Neural crest cell (in vitro differentiated cells): ENCODE measurements at places on chromosomes 2 and 18. TPM values are rescaled to one million over a fixed set of nuclear protein-coding genes. Genes with fewer than 3 reads are reported as not detected.
A peak's percentile ranks its signal among the peaks of the same experiment; 100 is the strongest.

GRCh38 chr2:120368086-120368485, 22.1 kb downstream of the INHBB start:
- H3K4me3 ChIP-seq = no peak overlapping the region
- DNase-seq = no peak
- no peaks in the 10 kb centered on the region for H3K36me3 ChIP-seq
- no peak overlapping the region for H3K27ac ChIP-seq
- H3K4me1 ChIP-seq = no peaks in the 10 kb centered on the region

- no peak overlapping the region for H3K27ac ChIP-seq
- no peak for DNase-seq
- H3K36me3 ChIP-seq = peaks cover 47% of the 10 kb centered on the region
- H3K4me1 ChIP-seq = no peaks in the 10 kb centered on the region
Observed at GRCh38 chr2:178579006-178579405, 98.7 kb downstream of the PLEKHA3 start.

Gene TEX44
- total RNA-seq = not detected in 2 replicates

DNA sequence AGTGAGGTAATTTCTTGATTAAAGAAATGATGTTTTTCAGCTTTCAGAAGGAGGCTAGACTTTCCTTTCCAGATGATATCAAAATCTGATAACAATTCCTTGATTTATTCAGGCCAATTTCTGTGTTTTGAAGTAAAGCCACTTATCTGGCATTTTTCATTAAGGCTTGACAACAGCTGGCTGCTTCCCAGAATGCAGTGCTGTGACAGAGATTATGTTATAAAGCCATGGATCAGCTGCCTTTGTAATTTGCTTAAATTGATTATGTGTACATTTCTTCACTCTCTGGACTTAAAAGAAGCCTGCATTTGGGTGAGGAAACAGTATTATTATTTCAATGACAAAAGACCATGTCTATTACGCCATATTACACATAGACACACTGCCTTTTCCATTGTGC, 136.0 kb downstream of the PLCL1 start:
- H3K4me1 ChIP-seq = no peaks in the 10 kb centered on the region
- DNase-seq = no peak
- no peaks in the 10 kb centered on the region for H3K36me3 ChIP-seq
- no peak overlapping the region for H3K4me3 ChIP-seq
- no peaks in the 10 kb centered on the region for H3K27me3 ChIP-seq

- no peak overlapping the region for H3K27ac ChIP-seq
- DNase-seq = no peak
- no peak overlapping the region for H3K4me3 ChIP-seq
- no peaks in the 10 kb centered on the region for H3K36me3 ChIP-seq
- H3K27me3 ChIP-seq = peaks cover 46% of the 10 kb centered on the region
Observed at GRCh38 chr2:170375192-170375591, 197.2 kb downstream of the MYO3B start.

Gene GLI2
- 48.8 and 49.1 TPM in 2 replicates for total RNA-seq

Gene AP1S3
- 4.1 and 5.0 TPM in 2 replicates for total RNA-seq

DNA sequence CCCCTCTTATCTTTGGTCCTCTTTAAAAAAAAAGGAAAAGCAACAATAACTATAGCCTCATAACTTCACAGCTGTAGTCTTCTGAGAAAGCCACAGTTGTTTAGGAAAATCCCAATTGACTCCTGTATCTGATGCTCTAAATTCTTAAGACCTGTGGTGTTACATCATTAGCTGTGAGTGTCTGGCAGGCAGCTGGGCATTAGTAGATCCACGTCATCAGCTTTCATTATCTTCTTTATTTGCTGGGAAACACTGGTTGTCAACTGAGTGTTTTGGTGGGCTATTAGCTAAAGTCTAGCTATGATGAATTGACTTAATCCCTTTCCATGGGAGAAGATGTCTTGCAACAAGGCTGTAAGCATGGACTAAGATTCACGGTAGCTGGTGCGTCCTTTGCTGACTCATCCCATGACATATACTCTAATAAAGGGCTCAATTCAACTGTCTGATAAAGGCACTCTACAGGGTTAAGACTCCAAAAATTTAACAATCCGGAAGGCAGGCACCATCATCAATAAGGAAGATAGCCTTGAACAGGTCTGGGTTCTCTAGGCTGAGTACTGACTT, 517.2 kb downstream of the PLCL1 start:
- no peak overlapping the region for H3K27ac ChIP-seq
- no peaks in the 10 kb centered on the region for H3K36me3 ChIP-seq
- H3K27me3 ChIP-seq = peaks cover 8% of the 10 kb centered on the region

GRCh38 chr2:73952499-73953446, 26.1 kb downstream of the DGUOK start:
- peak overlapping the region; percentile 88 for H3K27ac ChIP-seq
- H3K4me3 ChIP-seq = no peak overlapping the region

DNA sequence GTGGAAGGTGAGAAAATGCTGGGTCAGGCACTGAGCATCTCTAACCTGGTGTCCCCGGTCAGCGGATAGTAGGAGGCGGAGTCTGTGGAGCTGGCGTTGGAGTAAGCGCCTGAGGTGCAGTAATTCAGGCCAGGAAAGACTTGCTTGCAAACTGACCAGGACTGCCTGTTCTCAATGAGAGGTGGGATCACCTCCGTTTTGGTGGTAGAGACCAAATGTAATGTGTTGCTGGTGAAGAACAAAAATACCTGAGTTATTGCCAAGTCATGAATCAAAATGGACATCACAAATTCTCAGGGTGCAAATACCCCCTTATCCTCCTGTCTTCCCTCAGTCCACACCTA, 24.2 kb downstream of the APOB start:
- no peaks in the 10 kb centered on the region for H3K4me1 ChIP-seq
- H3K27ac ChIP-seq = no peak overlapping the region
- no peaks in the 10 kb centered on the region for H3K36me3 ChIP-seq
- peaks cover 15% of the 10 kb centered on the region for H3K27me3 ChIP-seq
- H3K4me3 ChIP-seq = no peak overlapping the region

- H3K27me3 ChIP-seq = peaks cover 30% of the 10 kb centered on the region
- H3K36me3 ChIP-seq = no peaks in the 10 kb centered on the region
- no peak overlapping the region for H3K4me3 ChIP-seq
- no peak overlapping the region for H3K27ac ChIP-seq
- peaks cover 21% of the 10 kb centered on the region for H3K4me1 ChIP-seq
- DNase-seq = peak; percentile 12
Observed at GRCh38 chr2:30147196-30147714, 448 bp downstream of the YPEL5 start.

DNA sequence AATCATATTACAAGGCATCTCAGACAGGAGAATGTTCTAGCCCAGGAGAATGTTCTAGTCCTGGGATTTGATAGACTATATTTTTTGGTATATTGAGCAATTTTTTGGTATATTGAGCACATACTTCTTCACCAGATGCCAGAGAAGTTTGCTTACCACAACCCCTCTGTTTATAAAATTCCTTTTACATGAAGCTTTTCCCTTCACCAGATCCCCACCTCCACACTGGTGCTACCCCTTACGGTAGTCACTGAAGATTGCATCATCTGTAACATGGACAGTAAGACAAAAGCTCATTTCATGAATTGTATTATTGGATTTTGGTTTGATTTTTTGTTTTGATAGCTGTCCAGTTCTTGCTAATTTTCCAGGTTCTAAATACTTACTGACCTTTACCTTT, 7.2 kb upstream of the HNMT start:
- H3K27me3 ChIP-seq = no peaks in the 10 kb centered on the region
- DNase-seq = no peak
- H3K4me1 ChIP-seq = peaks cover 8% of the 10 kb centered on the region

GRCh38 chr2:168203762-168204693, 43.4 kb downstream of the STK39 start:
- no peak for DNase-seq
- no peak overlapping the region for H3K4me3 ChIP-seq
- H3K27me3 ChIP-seq = no peaks in the 10 kb centered on the region
- peak overlapping the region; percentile 24 for H3K27ac ChIP-seq

DNA sequence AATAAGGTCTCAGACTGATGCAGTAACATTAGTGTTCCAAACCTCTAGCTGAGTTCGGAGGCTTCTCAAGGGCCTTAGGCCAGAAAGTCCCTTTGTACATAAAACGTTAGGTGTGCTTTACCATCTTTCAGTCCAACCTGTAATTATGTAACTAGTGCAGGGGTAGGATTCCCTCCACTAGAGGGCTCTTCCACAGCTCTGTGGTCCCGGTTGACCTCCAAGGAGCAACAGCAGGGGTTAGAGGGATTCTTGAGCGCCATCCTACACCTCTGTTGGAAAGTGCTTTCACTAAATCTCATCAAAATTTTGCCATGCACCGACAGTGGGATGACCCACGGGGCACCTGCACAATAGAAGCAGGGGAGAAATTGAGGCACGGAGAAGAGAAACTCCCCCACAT, 155.8 kb upstream of the LRP1B start:
- H3K27ac ChIP-seq = no peak overlapping the region
- peak; percentile 5 for DNase-seq
- no peak overlapping the region for H3K4me3 ChIP-seq
- H3K27me3 ChIP-seq = no peaks in the 10 kb centered on the region
- no peaks in the 10 kb centered on the region for H3K4me1 ChIP-seq
- no peaks in the 10 kb centered on the region for H3K36me3 ChIP-seq

DNA sequence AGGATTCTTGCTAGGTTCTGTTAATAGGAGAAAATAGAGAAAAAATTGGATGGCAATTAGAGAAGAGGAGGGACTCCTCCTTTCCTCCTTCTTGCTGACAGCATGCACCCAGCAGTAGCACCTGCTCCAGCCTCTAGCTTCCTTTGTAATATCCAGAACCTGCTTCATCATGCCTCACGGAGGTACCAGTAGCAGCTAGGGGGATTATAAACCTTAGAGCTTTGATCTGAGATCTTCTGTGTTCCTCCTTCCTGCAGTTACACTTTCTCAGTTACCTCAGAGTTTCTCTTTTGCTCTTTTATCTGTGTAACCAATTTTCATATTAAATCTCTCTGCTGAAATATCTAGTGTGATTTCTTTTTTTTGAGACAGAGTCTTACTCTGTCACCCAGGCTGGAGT, 16.6 kb downstream of the DPP4 start:
- no peak overlapping the region for H3K4me3 ChIP-seq
- no peak for DNase-seq
- peaks cover 6% of the 10 kb centered on the region for H3K36me3 ChIP-seq
- peaks cover 5% of the 10 kb centered on the region for H3K4me1 ChIP-seq

DNA sequence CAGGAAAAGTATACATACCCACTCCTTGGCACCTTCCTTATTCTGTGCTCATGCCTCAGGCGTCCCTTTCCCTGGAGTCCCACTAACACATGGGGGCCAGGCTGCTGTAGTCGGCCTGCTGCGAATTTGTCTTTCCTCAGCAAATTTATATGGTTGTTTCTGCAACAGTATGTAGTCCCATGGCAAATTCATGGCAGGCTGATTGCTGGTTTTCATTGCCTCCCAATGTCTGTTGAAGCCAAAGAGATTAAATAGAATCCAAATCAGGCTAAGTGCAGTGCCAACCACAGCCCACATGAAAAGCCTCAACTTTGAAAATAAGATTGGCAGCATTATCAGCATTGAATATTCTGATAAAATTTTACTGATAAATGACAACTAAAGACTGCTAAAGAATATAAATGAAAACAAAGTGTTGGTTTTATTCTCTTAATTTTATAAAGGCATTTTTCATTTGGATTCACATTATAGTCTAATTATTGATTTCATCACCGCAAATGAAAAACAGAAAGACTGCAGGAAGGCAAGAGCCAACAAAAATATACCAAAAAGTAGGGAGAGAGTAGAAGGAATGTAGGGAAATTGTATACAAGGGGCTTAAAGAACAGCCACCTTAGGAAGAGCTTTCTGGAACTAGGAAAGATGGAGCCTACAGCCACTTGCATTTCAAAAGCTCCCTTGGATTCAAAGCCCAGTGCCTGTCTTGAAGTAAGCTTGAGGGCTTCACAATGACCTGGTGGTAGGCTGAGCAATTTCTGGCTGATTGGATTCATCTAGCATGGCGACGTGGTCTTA, 283.7 kb upstream of the MMADHC start:
- no peaks in the 10 kb centered on the region for H3K27me3 ChIP-seq
- no peak for DNase-seq
- H3K4me3 ChIP-seq = no peak overlapping the region
- no peak overlapping the region for H3K27ac ChIP-seq

DNA sequence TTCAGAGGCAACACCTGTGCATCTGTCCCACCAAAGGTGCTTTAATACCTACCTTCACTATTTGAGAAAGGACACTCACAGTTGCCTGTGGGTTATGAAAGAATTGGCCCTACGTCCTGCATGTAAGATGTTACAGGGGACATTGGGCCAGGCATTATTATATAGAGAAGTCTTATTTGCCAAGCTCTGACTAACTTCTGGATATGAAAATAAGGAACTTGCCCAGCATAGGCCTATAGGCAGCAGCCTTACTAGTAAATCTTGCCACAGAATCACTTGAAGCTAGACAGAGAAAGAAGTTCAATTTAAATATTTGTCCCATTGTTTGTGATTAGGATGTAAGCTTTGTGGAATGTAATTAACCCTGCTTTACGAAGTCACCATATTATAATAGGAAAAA, 41.7 kb downstream of the NLRC4 start:
- no peak for DNase-seq
- H3K4me3 ChIP-seq = no peak overlapping the region
- peaks cover 7% of the 10 kb centered on the region for H3K36me3 ChIP-seq
- no peaks in the 10 kb centered on the region for H3K27me3 ChIP-seq

DNA sequence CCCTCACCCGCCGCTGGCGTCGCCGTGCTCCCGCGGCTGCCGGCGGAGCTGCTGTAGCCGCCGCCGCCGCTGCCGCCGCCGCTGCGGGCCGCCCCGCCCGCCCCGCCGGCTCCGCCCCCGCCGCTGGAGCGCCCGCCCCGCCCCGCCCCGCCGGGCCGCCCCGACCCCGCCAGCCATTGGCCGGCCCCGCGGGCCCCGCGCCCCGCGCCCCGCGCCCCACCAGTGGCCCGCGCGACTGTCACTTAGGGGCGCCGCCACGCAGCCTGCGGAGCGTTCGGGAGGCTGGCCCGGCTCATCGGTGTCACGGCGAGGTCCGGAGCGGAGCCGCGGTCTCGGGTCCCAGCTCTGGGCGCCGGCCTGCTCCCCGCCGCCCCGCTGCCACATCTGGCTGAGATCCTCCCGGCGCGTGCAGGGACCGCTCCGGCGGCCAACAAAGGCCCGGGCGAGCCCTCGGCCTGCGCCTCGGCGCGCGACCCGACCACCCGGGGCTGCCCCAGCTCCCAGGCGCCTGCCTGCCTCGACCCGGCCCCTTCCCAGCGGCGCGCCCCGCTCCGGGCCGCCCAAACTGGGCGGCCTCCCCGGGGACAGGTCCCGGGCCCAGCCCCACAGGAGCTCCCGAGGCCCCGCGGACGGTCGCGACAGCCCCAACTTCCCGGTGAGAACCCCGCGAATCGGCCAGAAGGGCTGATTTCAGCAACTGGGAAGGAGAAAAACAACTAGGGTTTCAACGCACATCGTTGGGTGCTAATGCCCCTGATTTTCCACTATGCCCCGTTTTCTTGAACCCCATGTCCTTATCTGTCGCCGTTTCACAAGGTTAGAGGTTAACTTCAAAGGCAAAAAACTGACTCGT, at the start of gene MGAT4A:
Gene MGAT4A, minus strand, starts transcription at position 92 of the 853 bp plus-strand sequence. CDS start 4,800 bp downstream, outside the sequence.
- peaks cover 20% of the 10 kb centered on the region for H3K4me1 ChIP-seq
- peak within 1 kb of the TSS; percentile 93 for H3K4me3 ChIP-seq
- H3K27me3 ChIP-seq = peaks cover 47% of the 10 kb centered on the region
- peak; percentile 47 for DNase-seq

Gene FAM161A
- total RNA-seq = 21.9 and 23.4 TPM in 2 replicates

GRCh38 chr18:71784777-71785176, 759.4 kb downstream of the CBLN2 start:
- no peaks in the 10 kb centered on the region for H3K36me3 ChIP-seq
- H3K4me3 ChIP-seq = no peak overlapping the region
- H3K27me3 ChIP-seq = peaks cover 10% of the 10 kb centered on the region
- H3K27ac ChIP-seq = no peak overlapping the region
- no peak for DNase-seq
- no peaks in the 10 kb centered on the region for H3K4me1 ChIP-seq
